Subcutaneous preadipocyte (primary cell): ENCODE measurements at places on chromosomes 1 and 21. TPM values are rescaled to one million over a fixed set of nuclear protein-coding genes. Genes with fewer than 3 reads are reported as not detected.

Gene NGF
- total RNA-seq: 0.20 and 2.2 TPM in 2 replicates

Gene PSRC1
- 13.6 and 20.9 TPM in 2 replicates for total RNA-seq

Gene LAX1
- total RNA-seq: not detected in 2 replicates

Gene AMPD1
- total RNA-seq: not detected in 2 replicates

Gene CCDC181
- 0.37 and 0.39 TPM in 2 replicates for total RNA-seq

Gene CD52
- 0.98 TPM in 1 of 2 replicates, not detected in the other for total RNA-seq

Gene PTPN22
- total RNA-seq: 0.37 and 0.59 TPM in 2 replicates

Gene KCNE2
- not detected in 2 replicates for total RNA-seq

Gene CRYAA
- not detected in 2 replicates for total RNA-seq

Gene GFI1
- total RNA-seq: under 0.01 and 0.20 TPM in 2 replicates

Gene NBPF1
- 20.7 and 36.0 TPM in 2 replicates for total RNA-seq

Gene FOXE3
- not detected in 2 replicates for total RNA-seq

Gene OBSCN
- total RNA-seq: 1.4 and 2.9 TPM in 2 replicates

Gene KRTAP11-1
- total RNA-seq: 0.73 TPM in 1 of 2 replicates, not detected in the other

Gene FOXD2
- under 0.01 and 0.20 TPM in 2 replicates for total RNA-seq

Gene IFI44L
- 13.6 and 15.2 TPM in 2 replicates for total RNA-seq

Gene UBE2J2
- total RNA-seq: 26.5 and 41.6 TPM in 2 replicates

Gene VAMP4
- total RNA-seq: 6.6 and 7.6 TPM in 2 replicates

Gene CRABP2
- 27.2 and 45.6 TPM in 2 replicates for total RNA-seq

Gene CDC20
- total RNA-seq: 81.9 and 121 TPM in 2 replicates

Gene ITGB2
- not detected in 2 replicates for total RNA-seq

Gene SPRR2E
- not detected in 2 replicates for total RNA-seq

Gene OR2T35
- not detected in 2 replicates for total RNA-seq

Gene LRRC38
- total RNA-seq: not detected in 2 replicates

Gene CD48
- not detected in 2 replicates for total RNA-seq

Gene PLXNA2
- 0.73 and 5.5 TPM in 2 replicates for total RNA-seq

Gene OR2L13
- not detected in 2 replicates for total RNA-seq

Gene LMOD1
- total RNA-seq: 0.20 and 1.8 TPM in 2 replicates

Gene RNF19B
- 7.7 and 9.8 TPM in 2 replicates for total RNA-seq

Gene ZBTB7B
- 11.4 and 14.5 TPM in 2 replicates for total RNA-seq

Gene TRIM45
- total RNA-seq: 0.73 and 1.4 TPM in 2 replicates

Gene LCE3D
- not detected in 2 replicates for total RNA-seq

Gene C1orf116
- under 0.01 TPM in 1 of 2 replicates, not detected in the other for total RNA-seq

Gene HES3
- not detected in 2 replicates for total RNA-seq

Gene PTPN7
- not detected in 2 replicates for total RNA-seq

Gene PMF1
- total RNA-seq: 26.2 and 37.5 TPM in 2 replicates

Gene CFHR2
- not detected in 2 replicates for total RNA-seq

Gene SPATA1
- total RNA-seq: 0.59 and 1.8 TPM in 2 replicates

Gene RRP1
- 24.3 and 30.3 TPM in 2 replicates for total RNA-seq

Gene NR0B2
- total RNA-seq: not detected in 2 replicates

Gene FCER1G
- 0.59 TPM in 1 of 2 replicates, not detected in the other for total RNA-seq

Gene MTARC1
- total RNA-seq: 0.37 and 0.39 TPM in 2 replicates

Gene LRRC71
- 0.20 TPM in 1 of 2 replicates, not detected in the other for total RNA-seq

Gene DDR2
- 181 and 196 TPM in 2 replicates for total RNA-seq

Gene NTNG1
- total RNA-seq: 11.4 and 12.7 TPM in 2 replicates

Gene ZNF281
- 14.3 and 28.3 TPM in 2 replicates for total RNA-seq

Gene SPRR2F
- total RNA-seq: not detected in 2 replicates

Gene UMODL1
- not detected in 2 replicates for total RNA-seq

Gene AMY1A
- total RNA-seq: not detected in 2 replicates

Gene IL6R
- 13.6 and 21.1 TPM in 2 replicates for total RNA-seq

Gene WNT4
- total RNA-seq: under 0.01 TPM in 1 of 2 replicates, not detected in the other

Gene LCE2A
- total RNA-seq: not detected in 2 replicates
